ENCODE measurements at places on chromosomes 7 and 10.
A peak's percentile ranks its signal among the peaks of the same experiment; 100 is the strongest.

DNA sequence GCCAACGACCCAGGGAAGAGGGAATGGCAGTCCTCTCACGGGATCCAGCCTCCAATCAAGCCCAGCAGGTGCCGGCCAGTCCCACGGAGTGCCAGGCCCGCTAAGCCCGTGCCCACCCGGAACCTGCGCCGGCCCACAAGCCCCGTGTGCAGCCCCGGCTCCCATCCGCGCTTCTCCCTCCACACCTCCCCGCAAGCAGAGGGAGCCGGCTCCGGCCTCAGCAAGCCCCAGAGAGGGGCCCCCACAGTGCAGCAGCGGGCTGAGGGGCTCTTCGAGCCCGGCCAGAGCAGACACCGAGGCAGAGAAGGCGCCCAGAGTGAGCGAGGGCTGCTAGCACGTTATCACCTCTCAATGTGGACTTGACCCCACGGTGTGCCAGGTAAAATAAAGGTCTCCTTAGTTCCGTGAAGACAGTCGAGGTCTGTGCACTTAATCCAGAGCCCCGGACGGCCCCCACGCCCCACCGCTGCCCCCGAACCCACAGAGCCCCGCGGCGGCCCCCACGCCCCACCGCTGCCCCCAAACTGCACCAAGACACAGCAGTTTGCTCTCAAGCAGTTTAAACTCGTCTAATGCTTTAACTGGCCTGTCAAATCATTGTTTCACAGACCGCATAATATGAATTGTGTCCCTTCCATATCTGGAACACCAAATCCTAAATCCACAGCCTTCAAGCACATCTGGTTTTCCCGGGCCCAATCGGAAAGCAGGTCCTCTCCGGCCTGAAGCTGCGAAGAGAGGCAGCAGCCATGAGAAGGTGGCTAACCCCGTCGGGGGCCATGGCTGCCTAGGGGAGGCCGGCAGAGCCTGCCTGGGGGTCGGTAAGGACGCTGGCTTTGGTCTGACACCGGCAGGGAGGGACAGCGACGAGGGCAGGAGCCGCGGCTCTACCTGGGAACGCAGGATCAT, 307.8 kb downstream of the PTPRN2 start:
- DNase-seq, result no peak

DNA sequence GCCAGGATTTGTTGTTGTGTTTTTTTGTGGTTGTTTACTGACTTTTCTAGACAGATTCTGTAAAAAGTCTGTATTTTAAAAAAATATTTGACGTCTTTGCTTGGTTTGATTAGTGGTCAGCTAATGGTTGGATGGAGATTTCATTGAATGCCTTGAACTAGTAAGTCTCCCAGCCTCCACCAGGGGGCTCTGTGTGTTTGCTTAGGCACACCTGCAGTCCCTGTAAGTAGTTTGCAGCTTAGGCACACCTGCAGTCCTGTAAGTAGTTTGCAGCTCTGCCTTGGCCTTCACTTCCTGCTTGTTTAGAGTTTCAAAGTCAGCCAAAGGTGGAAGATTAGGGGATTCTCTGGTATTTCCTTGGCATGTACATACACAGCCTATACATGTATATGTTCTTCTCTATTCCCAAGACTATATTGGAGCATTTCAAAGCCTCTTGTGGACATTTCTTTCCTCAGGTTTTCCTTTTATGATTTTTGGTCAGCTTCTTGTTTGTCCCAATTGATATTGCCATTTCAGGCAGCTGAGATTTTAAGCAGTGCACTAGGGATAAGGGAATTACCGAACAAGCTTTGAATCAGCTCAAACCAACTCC, 101.6 kb downstream of the CCSER2 start:
- DNase-seq, result peak; percentile 71

DNA sequence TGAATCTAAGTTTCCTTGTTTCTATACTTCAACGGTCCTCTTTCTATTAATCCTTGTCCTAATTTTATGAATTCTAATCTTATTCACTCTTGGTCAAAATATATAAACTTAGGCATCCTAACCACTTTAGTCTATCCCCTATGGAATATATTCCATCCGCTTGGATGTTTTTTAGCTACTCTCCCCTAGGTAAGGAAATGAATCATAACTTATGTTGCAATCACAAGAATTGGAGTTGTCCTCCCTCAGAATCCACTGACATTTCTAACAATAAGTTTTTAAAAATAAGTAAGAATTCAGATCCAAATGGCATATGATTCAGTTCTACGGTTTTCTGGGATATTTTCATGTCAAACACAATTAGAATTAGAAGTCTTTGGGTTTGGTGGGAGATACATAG, 1081.6 kb downstream of the SORCS1 start:
- no peak for DNase-seq

DNA sequence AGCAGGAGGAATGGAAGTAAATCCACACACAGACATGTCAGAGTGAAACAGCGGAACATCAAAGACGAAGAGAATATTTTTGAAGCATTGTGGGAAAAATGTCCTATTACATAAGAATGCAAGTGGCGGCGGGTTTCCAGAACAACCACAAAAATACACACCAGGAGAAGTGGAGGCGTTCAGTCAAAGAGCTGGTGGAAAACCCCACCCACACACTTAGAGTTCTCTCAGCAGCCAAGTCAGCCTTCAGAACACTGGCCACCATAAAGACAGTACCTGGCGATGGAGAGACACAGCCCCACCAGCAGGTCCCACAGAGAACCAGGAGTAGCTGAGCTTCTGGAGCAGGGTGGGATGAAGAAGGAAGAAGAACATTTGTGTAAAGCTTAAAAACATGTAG, 23.7 kb downstream of the NKX6-2 start:
- DNase-seq, result no peak

- DNase-seq, result no peak
These were observed 489.2 kb upstream of the ZMIZ1 start for GRCh38 chr10:78579576-78579975.

- DNase-seq, result no peak
These were observed 10.1 kb upstream of the TMEM26 start for GRCh38 chr10:61463035-61463909.

GRCh38 chr7:364536-364935, 74.6 kb downstream of the FOXL3 start:
- DNase-seq, result no peak

DNA sequence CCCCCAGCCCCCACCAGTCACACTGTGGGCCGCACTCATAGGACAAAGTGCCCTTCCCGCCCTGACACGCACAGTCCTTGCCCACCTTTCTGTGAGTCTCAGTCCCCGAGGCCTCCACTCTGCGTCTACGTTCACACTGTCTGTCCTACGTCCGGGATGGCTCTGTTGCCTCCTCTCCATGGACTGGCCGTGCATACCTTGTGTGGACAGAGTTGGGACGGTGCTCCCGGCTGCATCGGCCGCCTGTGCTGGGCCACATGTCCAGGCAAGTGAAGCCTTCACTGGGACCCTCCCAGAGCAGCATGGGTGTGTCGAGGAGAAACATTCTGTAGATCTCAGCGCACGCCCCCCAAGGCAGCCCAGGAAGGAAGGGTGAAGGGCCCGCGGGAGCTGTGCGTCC, 239.0 kb downstream of the MGMT start:
- no peak for DNase-seq

- peak; percentile 79 for DNase-seq
These were observed 1.3 kb upstream of the ACHE start for GRCh38 chr7:100896732-100897608.

DNA sequence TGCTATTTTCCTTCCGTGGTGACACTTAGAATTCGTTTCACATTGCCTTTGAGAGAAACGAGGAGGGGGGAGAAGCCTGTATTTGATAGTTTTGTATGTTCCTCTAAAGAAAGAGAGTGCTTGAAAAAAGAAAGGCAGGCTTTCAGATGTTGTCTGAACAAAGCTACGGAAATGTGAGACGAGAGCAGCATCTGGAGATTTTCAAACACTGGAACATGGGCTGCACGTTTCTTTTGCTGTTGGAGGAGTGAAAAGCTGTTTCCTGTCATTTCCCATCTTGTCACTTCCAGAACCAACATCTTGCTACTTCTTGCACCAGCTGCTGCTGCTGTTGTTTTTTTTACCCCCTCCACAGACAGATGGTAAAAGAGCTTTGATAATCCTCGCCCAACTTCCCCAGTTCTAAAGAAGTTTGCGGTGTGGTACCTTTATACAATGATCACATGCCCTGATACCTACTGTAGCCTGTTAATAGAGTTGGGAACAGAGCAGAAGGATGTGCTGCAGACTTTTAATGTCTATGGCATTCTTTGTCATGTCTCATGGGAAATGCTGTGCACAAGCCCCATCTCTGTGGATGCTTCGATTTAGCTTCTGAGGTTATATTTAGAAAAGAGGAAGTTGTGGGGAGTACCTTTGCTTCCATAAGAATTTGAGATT, 408.1 kb downstream of the AUTS2 start:
- DNase-seq, result no peak

GRCh38 chr7:51243631-51244030, 73.0 kb downstream of the COBL start:
- no peak for DNase-seq

DNA sequence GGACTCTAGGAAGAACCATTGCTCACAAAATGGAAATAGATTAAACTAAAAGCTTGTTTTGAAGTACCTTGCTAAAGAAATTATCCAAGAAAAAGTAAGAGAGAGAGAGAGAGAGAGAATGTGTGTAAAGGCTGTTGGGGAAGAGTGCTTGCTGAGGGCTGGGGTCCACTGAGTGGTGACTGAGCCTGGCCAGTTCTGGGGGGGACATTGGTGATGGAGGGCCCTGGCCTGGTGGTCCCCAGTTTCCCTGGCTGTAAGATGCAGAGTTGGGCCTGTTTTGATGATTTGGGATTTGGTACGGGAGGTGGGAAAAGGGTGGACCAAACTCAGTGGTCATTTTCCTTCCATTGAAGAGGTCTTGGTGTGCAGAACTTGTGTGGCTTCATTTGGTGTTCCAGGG, 880 bp downstream of the RAMP3 start:
- no peak for DNase-seq

DNA sequence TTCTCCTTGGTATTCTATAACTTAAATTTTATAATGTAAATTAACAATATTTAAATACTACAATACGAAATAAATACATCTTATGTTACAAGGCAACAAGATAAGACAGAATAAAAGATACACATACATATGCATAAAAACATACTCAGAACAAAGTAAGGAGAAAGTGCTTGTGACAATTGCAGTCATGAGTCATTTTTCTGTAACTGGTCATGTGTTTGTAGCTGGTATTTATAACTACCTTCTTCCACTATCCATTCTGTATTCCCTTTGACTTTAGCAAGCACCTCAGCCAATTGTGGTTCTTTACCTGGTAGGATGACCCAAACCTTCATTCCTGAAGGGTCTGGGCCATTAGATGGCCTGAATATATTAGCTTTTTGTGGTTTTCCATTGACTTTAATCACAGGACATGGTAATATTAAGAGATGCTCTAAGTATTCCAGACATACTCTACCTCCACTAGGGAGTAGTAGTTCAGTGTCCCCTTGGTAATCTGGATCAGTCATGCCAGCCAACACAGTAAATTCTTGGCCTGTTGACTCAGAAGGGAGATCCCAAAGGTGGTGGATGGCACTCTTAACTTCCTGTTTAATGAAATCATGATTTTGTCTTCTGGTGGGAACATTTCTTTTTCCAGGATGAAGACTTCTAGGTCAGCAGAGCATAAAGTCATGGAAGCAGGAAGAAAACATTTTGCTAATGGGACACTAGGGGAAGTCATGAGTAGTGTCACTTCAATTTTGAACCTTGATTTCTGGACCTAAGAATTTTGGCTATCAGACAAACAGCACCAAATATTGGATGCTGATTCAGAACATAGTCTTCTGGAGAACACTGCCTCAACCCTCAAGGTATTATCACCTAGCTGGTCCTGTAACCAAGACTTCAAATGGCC, 733.7 kb upstream of the IGFBP3 start:
- DNase-seq, result no peak

DNA sequence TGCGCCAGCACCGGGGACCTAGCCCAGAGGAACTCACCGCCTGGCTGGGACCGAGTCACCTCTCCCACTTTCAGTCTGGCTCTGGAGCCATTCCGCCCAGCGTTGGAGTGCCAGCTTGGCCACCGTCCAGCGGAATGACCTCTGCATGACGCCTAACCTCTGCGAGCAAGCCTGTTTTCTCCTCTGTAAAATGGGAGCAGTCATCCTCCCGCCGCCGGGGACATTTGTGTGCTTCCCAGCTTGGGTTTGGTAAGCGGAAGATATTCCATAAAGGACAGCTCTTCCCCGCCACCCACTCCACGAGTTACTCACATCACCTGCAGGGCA, 1.3 kb upstream of the ZCCHC24 start:
- DNase-seq, result no peak

- no peak for DNase-seq
These were observed 40.2 kb upstream of the RSU1 start for GRCh38 chr10:16857419-16857818.

GRCh38 chr7:44331682-44332081, 6.3 kb upstream of the CAMK2B start:
- no peak for DNase-seq

GRCh38 chr7:101936611-101937231, 119.3 kb downstream of the CUX1 start:
- DNase-seq, result no peak

GRCh38 chr10:97647556-97647955, 7.1 kb downstream of the PI4K2A start:
- no peak for DNase-seq

DNA sequence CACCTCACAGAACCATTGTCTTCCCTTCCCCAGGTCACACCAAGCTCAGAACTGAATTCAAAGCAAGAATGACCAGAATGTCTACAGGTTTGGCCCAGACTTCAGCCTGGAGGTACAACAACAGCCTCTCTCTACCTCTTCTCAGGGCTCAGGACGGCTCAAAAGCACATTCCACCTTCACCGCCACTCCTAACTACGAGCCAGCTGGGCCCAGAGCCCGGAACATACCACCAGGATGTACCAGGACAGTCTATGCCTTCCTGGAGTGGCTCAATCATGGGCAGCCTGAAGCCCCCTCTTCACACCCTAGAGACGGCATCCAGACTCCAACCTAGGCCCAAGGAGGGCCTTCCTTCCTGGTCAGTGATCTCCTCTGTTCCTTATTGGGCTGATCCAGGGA, 41.6 kb downstream of the ANXA8 start:
- no peak for DNase-seq

DNA sequence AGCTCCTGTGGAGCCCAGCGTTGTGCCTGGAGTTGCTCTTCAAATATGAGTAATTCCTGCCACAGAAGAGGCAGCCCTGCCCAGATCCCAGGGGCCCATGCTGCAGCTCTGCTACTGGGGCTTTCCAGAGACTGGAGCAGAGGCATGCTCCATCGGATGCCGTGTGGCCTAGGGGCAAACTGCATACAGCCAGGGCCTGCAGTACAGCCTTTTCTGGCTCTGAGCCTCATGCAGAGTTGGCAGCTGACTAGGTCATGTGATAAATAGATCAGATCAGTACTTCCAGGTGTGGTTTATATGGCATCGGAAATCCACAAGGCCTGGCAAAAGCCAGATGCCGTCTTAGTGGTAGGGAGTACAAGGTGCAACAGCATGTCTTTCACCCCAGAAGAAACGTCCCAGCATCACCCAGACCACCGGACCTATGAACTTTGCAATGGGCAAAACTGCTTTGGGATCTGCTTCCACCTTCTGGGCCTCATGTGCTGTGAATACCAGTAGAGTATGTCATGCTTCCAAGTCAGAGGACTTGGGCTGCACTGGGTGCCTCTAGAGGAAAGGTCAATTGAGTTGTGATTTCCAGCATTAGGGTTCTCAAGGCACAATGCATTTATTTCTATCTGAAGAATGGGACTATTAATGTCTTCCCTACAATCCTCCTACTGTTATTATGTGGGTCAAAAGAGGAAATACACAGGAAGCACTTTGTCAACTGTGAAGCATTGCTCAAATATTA, 250.7 kb upstream of the ZNF32 start:
- no peak for DNase-seq
